AG04450 (cell line): ENCODE measurements at places on chromosomes 16 and 17.

GRCh38 chr17:5508810-5509209, 22.4 kb downstream of the MIS12 start:
- no peak for DNase-seq

DNA sequence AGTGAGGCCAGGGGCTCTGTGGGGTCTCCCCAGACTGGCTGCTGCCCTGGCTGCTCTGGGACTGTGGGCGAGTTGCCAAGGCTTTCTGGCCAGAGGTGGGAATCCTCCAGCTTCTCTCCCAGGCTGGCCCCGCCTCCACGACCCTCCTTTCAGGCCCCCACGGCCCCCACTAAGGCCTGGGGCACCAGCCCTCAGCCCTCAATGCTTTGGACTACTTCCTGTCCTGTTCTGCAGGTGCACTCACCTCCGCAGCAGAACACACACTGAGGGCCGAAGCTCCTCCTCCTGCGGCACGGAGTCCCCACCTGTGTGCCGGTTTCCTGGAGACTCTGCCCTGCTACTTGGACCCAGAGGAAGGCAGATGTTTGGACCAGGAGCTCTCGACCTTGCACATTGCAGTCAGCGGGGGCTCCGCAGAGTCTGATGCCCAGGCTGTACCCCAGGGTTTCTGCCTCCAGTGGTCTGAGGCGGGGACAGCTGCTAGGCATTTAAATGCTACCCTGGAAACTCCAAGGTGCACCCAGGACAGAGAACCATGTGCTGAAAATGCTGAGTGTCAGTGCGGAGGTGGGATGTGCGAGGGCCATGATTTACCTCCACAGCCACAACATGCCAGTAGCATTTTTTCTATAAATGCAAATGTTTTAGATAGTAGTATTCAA, 223.8 kb downstream of the IRF8 start:
- no peak for DNase-seq

- no peak for DNase-seq
These were observed 24.9 kb downstream of the KCNJ16 start for GRCh38 chr17:70099884-70100283.

DNA sequence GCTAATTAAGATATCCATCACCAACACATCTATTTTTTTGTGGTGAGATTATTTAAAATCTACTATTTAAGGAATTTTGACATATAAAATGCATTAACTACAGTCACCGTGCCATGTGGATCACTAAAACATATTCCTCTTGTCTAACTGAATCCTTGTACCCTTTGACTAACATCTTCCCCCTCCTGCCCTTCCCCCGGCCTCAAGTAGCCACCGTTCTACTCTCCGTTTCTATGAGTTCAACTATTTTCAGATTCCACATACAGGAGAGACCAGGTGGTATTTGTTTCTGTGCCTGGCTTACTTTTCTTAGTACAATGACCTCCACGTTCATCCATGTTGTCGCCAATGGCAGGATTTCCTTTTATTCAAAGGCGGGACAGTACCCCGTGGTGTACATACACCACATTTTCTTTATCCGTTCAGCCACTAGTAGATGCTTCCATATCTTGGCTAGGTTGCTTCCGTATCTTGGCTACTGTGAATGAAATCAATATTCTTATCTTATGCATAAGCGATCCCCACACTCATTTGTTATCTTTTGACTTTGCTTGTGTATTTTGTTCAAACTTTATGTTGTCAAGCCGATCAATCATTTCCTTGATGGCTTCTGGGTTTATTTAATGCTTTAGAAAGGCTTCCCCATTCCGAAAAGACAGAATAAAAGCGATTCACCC, 134.7 kb downstream of the KCNJ12 start:
- DNase-seq = no peak

GRCh38 chr16:869823-870641, 69.5 kb upstream of the GNG13 start:
- no peak for DNase-seq

DNA sequence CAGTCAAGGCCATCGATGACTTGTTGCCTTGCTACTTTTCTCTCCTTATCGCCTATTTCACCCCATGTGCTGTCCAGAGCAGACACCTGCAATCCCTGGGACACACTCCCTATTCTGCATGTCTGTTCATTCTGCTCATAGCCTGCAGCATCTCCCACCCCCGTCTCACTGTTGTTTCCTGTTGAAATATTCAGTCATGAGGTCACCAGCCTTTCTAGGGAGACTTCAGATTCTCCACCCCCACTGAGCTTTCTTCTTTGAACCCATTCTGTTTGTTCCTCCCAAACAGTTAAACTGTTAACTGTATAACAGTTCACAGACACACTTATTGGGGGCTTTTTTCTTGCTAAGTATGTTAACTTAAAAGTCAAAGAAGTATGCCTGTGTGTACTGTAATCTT, 94.4 kb downstream of the AATF start:
- no peak for DNase-seq

- no peak for DNase-seq
These were observed 5.5 kb downstream of the ODF4 start for GRCh38 chr17:8345052-8345690.

- DNase-seq = no peak
These were observed 53.0 kb downstream of the PECAM1 start for GRCh38 chr17:64337676-64338075.

DNA sequence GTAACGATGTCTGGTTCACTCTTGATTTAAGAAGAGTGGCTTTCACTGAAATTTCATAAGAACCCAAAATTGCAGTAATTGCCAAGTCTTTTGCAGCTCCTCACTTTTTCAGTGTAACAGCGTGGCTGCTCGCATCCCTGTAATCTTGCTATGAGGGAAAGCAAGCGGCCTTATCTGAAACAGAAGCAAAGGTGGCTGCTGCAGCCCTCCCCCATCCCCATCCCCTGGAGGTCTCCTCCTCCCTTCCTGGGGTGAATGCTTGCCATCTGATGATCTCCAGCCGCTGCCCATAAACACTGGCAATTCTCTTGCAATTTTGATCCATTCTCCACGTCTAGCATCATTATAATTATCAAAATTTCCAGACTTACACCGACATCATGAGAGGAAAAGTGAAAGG, 182.5 kb upstream of the ASIC2 start:
- DNase-seq = no peak

DNA sequence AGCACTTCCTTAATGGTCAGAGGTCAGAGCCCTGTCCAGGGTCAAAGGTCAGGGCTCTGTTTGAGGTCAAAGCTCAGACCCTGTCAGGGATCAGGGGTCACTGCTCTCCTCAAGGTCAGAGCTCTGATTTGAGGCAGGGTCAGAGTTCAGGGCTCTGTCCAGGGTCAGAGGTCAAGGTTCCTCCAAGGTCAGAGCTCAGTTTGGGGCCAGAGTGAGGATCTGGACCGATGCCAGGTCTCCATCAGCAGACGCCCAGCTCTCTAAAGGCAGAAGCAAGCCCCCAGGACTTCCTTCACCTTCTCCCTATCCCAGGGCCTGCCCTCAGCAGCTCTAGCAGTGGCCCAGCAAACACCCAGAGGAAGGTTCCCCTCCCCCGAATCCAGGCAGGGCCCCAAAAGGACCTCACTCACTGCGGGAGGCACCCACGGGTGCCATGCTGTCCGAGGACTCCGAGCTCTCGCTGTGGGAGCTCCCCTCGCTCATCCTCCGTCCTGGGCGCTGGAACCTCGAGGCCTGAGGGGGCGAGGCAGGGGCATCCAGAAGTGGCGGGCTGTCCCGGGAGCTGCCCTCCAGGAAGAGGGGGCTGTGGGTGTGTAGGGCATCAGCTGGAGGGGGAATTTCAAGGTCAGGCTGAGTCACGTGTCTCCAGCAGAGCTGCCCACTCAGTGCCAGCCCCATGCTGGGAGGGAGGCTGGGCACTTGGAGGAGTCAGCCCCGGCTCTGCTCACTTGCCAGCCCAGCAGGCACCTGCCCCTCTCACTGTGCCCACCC, 26.7 kb downstream of the PIMREG start:
- DNase-seq = no peak

DNA sequence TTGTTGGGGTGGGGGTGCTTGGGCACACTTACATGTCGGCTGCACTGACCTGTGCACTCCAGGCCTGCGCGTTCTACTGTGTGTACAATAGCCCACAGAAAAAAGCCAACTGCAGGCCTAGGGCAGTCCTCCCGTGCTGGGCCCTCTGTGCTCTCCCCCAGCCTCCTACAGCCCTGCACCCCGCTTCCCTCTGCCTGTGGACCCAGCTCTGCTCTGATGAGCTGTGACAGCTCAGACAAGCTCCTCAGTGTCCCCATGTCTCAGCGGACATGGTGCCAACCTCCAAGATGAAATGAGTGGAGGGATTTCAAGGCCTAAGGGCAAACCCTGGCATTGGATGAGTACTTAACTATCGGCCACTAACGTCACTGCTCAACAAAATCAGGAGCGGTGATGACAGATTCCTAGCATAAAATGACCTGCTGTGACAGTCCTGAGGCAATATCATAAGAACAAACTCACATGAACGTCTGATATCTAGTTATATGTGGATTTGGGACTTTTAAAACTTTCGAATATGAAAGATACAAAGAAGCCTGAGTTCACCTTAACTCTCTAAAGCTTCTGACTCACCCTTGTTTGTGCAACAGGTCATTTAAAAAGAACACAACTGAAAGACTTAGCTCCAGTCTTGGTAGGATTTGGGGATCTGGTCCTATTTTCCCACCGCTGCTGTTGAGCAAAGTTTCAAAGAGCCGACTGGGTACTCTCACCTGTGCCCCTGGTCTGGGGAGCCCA, 34.7 kb downstream of the CCDC57 start:
- DNase-seq = no peak

DNA sequence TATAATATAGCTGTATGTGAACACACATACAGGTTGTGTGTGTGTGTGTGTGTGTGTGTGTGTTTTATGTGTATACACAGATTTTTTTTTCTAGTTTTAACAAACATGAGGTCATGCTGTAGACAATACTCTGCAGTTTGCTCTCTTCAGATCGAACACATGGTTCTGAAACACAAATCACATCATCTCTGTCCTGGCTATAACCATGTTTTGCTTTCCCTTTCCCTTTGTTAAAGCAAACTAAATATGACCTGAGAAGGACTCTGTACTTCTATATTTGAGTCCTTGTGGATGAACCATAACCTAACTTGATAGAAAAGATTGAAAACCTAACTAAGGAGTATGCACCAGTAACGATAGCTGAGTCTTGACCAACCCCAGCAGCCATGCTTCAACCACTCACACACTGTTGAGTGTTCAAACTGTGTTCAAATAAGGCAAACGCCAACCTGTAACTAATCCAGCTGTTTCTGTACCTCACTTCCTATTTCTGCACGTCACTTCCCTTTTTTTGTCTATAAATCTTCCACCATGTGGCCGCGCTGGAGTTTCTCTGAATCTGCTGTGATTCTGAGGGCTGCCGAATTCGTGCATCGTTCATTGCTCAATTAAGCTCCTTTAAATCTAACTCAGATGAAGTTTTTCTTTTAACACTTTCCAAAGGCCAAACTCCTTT, 303.8 kb downstream of the HS3ST3B1 start:
- no peak for DNase-seq

DNA sequence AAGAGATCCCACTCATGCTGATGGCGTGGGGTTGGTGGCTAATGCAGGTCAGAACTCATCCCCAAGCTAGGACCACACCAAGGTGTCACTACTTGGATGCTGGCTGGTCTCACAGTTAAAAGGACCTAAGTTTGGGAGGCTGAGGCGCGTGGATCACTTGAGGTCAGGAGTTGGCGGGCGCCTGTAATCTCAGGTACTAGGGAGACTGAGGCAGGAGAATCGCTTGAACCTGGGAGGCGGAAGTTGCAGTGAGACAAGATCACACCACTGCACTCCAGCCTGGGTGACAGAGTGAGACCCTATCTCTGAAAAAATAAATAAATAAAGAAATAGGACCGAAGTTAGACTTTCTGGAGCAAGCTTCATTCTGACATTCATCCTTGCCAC, 6.6 kb upstream of the CDC42EP4 start:
- no peak for DNase-seq

- DNase-seq = no peak
These were observed 52.8 kb downstream of the ABR start for GRCh38 chr17:1126801-1127550.

GRCh38 chr16:49575346-49576172, 202.0 kb downstream of the C16orf78 start:
- no peak for DNase-seq

DNA sequence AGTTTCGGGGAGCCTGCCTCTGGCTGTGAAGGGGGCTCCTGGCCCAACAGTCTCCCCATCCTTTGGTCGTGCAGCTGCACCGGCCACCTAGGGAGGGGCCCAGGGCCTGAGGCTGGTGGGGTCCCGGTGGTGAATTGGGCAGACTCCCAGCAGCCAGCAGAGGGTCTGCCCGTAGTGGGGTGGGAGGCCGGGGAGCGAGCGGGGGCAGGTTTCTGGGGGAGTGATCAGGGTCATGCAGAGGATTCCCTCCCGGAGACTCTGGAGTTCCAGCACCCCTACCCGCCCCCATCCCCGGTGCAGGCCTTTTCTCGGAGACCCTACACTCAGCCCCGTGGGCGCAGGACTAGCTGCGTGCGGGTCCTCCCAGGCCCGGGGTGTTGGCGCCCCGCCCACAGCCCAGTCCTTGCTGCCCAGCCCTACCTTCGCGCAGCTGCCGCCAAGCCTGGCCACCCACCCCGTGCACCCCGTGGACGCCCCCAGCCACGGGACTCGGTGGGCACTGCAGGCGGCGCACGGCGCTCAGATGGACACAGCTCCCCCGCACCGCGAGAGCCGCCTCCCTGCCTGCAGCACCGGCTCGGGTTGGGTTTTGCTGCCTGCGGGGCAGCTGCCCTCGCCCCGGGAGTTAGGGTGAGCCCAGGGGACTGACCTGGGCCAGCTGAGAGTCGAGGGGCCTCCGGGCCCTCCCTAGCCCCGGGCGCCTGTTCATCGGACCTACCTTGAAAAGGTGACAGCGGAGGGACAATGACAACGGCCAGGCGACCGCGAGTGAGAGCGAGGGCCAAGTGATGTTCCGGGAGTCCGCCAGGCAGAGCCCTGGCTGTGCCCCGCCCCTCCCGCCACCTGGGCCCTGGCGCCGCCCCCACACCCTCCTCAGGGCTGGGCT, at the start of gene GNG13:
Gene GNG13 (minus strand): TSS at position 787 of the 886 bp plus-strand sequence. CDS start 1,657 bp downstream, outside the sequence.
- no peak for DNase-seq

- no peak for DNase-seq
These were observed 4.0 kb upstream of the CLEC10A start for GRCh38 chr17:7084088-7084487.

DNA sequence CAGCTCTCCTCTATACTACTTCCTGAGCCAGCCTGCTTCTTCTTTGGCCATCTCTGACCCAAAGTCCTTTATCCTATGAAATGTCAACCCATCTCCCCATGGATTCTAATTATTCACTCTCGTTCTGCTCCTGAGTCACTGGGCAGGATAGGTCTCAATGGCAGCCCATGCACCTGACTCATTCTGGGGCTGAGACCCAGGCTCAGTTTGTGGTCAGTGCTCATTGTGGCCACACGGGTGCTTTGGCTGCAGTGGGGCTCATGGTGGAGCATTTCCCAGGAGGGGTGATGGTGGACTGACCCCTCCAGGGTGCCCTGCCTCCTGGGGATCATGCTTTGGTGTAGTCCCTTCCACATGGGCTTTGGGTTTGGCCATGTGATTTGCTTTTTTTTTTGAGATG, 154.8 kb upstream of the WSCD1 start:
- DNase-seq = no peak

GRCh38 chr17:48915459-48916282, 7.5 kb downstream of the UBE2Z start:
- peak; percentile 55 for DNase-seq
